ENCODE measurements at places on chromosomes 16 and 17.
A peak's percentile ranks its signal among the peaks of the same experiment; 100 is the strongest.

- no peak for DNase-seq
These were observed 56.9 kb downstream of the SOX9 start for GRCh38 chr17:72177738-72178137.

GRCh38 chr16:3761375-3762106 is 44.2 kb upstream of the TRAP1 start:
- no peak for DNase-seq

- DNase-seq, result no peak
These were observed 1.5 kb downstream of the ACBD4 start for GRCh38 chr17:45136846-45137560.

GRCh38 chr17:75753514-75754377 is 11.2 kb downstream of the GALK1 start:
- DNase-seq, result peak; percentile 84
